ENCODE measurements at places on chromosomes 12 and 14. TPM values are rescaled to one million over a fixed set of nuclear protein-coding genes. Genes with fewer than 3 reads are reported as not detected.

- ATAC-seq: no peak
Measured at GRCh38 chr12:6189028-6189427, 11.2 kb upstream of the CD9 start.

- no peak for ATAC-seq
Measured at GRCh38 chr14:99179506-99179905, 92.5 kb downstream of the BCL11B start.

DNA sequence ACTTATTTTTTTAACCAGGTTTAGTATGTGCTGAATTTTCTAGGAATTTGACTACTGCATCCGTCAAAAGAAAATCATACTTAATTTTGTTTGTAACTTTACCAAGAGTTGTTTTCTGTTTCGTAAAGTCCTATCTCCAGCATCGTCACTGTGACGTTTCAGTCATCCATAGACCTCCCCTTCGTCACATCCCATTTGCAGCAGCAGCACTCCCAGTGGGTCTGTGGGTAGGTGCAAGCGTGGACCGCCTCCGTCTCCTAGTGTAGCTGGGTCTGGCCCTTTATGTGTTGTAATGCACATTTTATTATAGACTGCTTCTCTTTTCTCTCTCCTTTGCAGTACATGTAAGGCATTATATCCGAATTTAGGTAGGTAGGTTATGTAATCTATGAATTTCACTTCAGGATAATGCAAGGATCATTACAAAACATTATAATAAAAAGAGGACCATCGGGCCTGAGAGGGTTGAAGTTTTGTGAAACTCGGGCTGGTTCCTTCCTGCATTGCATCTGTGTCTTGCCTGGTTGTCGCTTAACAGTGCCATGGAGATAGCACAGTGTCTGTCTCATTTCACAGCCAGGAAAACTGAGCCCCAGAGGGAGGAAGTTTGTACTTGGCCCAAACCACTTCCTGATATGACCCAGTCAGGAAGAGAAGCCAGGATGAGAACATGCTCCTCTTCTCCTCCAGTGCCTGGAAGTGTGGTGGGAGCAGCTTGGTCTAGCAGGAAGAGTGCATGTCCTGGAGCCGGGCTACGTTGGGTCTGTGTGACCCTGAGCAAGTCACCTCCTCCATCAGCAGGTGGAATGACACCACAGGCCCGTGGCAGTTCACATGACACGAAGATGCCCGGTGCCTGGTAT, 41.3 kb downstream of the EVL start:
- no peak for ATAC-seq

GRCh38 chr14:30569216-30569902, 10.4 kb downstream of the G2E3 start:
- ATAC-seq: no peak

- no peak for ATAC-seq
Measured at GRCh38 chr12:5487948-5488625, 56.2 kb downstream of the NTF3 start.

DNA sequence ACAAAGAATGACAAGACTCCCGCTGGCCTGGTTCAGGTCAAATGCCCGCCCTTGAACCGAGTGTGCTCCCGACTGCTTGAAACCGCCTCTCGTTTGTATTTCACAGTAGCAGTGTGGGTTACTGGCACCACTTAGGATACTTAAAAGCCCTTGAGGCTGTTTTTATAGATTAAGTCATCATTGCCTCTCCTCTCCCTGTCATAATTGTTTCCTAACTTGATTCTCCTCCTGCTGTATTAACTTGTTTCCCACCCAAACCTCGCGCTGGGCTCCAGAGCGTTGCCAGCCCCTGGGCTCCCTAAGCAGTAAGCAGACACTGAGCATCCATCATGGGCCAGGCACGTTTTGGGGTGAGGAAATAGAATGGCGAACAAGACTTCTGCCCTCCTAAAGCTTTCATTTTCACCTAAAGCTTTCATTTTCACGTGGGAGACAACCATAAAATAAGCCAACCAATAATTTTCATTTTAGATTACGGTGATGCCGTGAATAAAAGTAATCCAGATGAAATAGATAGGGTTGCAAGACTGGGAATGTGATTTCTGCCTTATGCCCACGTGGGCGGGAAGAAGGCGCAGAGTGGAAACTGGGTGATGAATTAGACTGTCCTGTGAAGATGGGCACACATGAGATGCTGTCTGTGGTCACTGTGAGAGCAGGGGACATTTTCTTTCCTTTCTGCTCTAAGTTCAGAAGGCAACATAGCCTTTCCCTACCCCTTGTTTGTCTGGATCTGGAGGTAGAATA, 97.5 kb downstream of the PPP2R5C start:
- ATAC-seq: no peak

- ATAC-seq: no peak
Measured at GRCh38 chr14:59619061-59619460, 42.4 kb upstream of the CCDC175 start.

DNA sequence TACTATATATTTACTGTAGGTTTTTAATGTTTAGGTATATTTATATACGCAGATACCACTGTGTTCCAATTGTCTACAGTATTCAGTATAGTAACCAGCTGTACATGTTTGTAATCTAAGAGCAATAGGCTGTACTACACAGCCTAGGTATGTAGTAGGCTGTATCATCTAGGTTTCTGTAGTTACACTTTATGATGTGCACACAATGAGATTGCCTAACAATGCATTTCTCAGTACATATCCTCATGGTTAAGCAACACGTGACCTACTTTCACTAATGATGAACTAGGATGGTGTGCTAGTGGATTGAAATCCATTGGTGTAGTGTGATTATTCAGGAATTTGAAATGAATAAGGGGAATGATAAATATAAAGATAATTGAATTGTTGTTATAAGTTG, 77.7 kb downstream of the ETNK1 start:
- no peak for ATAC-seq

DNA sequence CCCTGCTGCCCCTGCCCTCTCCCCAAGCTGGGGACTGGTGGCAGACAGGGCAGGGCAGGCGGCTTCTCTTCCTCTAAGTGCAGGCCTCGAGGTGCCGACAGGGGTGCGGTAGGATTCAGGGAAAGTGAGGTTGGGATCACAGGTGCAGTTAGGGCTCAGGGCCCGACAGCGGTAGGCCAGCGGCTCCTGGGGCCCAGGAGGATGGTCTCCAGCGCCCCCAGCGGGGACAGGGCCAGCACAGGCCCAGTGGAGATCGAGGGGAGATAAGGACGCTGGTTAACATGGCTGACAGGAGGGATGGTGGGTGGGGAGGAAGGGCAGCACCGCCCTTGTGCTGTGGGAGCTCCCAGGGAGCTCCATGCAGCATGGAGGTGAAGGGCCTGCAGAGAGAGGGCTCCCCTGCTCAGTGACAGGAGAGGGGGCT, 935 bp upstream of the CRIP1 start:
- ATAC-seq: no peak

- no peak for ATAC-seq
Measured at GRCh38 chr14:93319958-93320357, 12.9 kb downstream of the BTBD7 start.

GRCh38 chr12:29591140-29592020, 93.9 kb upstream of the OVCH1 start:
- peak; percentile 28 for ATAC-seq

GRCh38 chr14:75010472-75011093, 7.9 kb downstream of the EIF2B2 start:
- no peak for ATAC-seq

DNA sequence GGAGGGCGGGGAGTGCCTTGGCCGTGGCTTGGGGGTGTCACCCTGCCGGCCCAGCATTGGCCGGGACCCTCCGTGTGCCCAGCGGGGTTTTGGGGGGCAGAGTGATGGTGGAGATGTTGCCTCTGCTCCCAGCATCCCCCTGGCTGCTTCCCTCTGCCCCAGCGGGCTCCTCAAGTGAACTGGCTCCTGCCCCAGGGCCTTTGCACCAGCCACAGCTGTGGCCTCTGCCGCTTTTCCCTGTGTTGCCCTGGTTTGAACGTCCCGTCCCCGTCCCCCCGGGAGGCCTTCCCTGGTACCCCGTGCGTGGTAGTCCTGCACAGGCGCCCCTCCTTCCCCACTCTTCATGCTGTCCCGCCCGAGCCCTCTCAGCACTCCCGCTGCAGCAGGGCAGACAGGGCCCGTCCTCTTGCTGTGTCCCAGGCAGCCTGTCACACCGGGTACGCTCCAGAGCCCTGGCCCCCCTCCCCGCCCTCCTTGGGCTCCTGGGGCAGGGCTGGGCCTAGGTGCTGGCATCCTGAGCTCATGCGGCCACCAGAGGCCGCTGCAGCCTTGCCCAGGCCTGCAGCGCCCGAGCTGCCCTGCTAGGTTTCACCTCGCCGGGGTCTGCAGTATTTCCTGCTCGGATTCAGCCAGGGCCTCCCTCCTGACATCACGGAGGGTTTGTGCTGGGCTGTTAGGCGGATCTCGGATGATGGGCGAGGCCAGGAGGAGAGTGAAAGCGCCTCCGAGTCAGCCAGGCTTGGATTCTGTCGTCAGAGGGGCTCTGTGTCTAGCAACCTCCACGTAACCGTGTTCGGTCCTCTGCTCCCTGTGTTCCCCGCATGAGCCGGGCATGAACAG, 9.5 kb downstream of the NOC4L start:
- ATAC-seq: peak; percentile 88

- ATAC-seq: no peak
Measured at GRCh38 chr14:80965037-80965436, 9.6 kb downstream of the TSHR start.

DNA sequence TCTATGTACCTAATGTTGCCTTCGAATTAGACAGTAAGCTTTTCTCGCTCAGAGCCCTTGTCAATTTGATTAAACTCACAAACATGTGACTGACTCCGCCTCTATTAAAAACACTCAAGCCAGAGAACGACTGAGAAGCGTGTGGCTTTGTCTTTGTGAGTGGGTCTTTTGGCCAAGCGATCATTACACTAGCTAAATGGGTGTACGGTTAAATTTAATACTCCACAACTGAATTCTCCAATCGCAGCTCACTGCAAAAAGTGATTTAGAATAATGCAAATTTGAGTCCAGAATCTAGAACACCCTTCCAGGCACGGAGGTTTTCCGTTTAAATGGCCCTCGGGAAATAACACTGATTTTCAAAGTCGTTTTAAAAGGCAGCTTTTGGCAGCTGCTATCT, 253.7 kb downstream of the EFCAB11 start:
- no peak for ATAC-seq

DNA sequence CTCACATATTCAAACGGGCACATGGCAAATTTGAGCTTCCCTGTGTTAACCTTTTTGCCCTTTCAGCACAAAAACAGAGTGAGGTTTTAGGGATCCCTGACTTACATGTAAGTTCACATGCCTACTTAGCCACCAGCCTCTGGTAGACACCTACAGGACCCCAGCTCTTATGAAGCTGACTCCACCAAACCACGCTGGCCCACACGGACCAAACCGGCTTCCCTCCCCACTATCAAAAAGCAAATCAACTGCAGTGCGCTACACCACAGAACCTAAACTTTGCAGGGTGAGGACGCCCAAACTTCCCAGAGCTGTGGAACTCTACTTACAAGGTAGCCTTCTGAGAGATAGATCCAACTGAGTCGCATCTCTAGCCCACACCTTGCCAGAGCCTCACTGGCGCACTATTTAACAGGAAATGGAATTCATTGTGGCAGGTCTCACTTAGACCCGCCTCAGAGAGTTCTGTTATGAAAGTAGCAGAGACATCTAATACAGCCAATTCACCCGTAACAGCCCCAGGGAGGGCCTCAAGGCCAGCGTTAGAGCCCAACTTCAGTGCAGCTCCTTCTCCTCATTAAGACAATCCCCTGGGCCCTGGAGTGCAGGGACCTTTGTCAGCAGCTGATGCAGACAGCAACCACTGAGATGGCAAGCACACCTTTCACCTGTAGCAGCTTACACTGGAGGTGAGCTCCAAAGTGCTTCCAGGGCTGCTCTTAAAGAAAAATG, 49.2 kb downstream of the SH2B3 start:
- no peak for ATAC-seq

- no peak for ATAC-seq
Measured at GRCh38 chr12:55700255-55701018, 7.3 kb downstream of the ITGA7 start.

DNA sequence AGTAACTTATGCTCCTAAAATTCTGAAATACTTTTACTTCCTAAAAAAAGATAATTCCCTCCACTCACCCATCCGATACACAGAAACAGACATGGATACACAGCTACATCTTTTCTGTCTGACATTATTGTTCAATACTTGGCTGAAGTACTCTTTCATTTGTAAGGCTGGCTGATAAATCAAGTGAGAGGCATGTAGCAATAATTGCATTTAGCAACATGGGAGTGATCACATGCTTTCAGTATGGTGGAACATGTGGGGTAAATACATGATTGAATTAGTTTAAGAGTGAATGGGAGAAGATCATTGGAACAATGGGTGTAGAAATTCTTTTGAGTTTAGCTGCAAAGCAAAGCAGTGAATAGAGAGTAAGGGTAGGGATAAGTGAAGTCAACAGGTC, 25.6 kb downstream of the PTPRQ start:
- ATAC-seq: no peak

DNA sequence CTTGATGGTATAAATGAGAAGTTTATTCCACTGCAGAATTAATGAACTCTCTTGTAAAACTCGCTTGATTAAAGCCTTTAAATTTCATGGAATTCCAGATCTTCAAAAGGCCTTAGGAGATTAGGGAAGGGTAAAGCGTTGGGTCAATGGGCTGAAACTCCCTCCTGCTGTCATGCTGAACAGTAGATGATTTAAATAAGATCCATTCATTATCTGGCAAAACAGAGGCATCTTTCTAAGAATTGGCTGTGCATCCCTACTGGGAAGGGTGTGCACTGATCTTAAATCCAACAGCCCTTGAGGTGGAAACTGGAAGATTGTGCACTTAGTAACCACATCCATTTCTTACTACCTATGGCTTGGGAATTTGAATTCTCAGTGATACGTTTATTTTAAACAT, 56.0 kb downstream of the PLCZ1 start:
- ATAC-seq: no peak

DNA sequence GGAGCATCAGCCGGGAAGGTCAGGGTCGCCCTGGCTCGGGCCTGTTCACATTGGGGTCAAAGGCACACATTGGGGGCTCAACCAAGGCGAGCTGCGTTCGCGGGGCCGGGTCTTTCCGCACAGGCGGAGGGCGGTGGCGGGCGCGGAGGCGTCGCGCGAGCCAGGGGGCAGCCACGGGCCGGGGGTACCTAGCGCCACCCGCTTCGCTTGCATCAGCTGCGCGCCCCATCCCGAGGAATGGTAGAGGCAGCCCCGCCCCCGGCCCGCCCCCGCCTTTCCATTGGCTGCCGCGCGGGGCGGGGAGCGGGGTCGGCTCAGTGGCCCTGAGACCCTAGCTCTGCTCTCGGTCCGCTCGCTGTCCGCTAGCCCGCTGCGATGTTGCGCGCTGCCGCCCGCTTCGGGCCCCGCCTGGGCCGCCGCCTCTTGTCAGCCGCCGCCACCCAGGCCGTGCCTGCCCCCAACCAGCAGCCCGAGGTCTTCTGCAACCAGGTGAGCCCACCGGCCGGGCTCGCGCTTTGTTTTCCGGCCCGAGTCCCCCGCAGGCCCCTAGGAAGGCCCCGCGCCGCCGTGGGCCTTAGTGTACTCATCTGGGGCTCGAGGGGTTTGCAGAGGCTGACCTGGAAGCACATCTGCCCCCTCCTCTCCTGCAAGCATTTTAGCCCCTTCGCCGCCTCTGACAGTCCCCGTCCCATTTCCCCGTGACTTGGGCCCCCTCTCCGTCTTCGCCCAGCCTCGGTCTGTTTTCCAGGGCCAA, at the start of gene ALDH2:
Gene ALDH2, plus strand, starts transcription at position 326 of the 754 bp plus-strand sequence. Its CDS starts 50 bp downstream, at position 376.
- ATAC-seq: peak; percentile 97

The AACS gene
- 10.8 TPM for total RNA-seq

The DRAM1 gene
- total RNA-seq: 14.5 TPM

The CCDC175 gene
- total RNA-seq: not detected

The LRFN5 gene
- total RNA-seq: 5.9 TPM

The RNF212B gene
- not detected for total RNA-seq

The SMCO3 gene
- not detected for total RNA-seq

The EPYC gene
- not detected for total RNA-seq

The MFAP5 gene
- 112 TPM for total RNA-seq

The PTPRQ gene
- total RNA-seq: 0.47 TPM

The DPPA3 gene
- total RNA-seq: not detected

The RAD52 gene
- 10.0 TPM for total RNA-seq

The RPGRIP1 gene
- total RNA-seq: 0.62 TPM

Data from gastroesophageal sphincter (tissue), 4 donors.